Upper lobe of left lung (tissue), 6 donors: ENCODE measurements at places on chromosomes 12 and 14. TPM values are rescaled to one million over a fixed set of nuclear protein-coding genes. Genes with fewer than 3 reads are reported as not detected.

The ANKS1B gene
- 18.9 TPM for total RNA-seq

The MUCL1 gene
- not detected for total RNA-seq

The SIRT4 gene
- total RNA-seq: 1.2 TPM

The FZD10 gene
- not detected for total RNA-seq

The KCNA1 gene
- not detected for total RNA-seq

The P3H3 gene
- total RNA-seq: 15.7 TPM

The CISTR gene
- not detected for total RNA-seq

The CCDC88C gene
- total RNA-seq: 34.8 TPM

The FAM222A gene
- total RNA-seq: 7.3 TPM

The BCAT1 gene
- total RNA-seq: 65.3 TPM

The TAS2R46 gene
- total RNA-seq: 7.1 TPM

The RBM25 gene
- total RNA-seq: 320 TPM

The IRF2BPL gene
- 49.3 TPM for total RNA-seq

The AHNAK2 gene
- total RNA-seq: 12.6 TPM

The TMEM121 gene
- not detected for total RNA-seq

The SYNE3 gene
- total RNA-seq: 16.0 TPM

The GRIP1 gene
- total RNA-seq: 5.2 TPM

The MIP gene
- not detected for total RNA-seq

The AMN gene
- 14.9 TPM for total RNA-seq
